ENCODE measurements at places on chromosomes 13 and 19.

DNA sequence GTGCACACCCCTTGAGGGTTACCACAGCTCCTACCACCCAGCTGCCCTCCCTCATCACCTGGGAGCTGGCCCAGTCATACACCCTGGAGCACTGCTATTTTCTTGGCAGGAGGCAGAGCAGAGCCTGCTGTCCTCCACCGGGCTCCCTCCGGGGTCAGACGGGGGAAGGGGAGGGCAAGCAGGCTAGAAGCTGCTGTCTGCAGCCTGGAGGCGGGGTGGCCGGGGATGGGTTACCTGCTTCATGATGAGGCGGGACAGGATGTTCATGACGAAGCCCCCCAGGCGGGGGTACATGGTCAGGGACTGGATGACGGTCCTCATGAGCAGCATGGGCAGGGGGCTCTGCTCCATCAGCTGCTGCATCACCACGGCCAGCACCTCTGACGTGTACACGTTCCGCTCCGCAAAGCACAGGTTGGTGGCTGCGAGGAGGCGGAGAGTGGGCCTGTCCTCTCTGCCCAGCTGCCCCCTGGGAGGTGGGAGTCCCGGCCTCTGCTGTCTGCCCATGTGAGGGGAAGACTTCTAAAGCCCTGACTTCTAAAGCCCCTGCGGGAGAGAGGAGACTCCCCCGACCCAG is 2.7 kb upstream of the RSPH6A start:
- no peak for DNase-seq

DNA sequence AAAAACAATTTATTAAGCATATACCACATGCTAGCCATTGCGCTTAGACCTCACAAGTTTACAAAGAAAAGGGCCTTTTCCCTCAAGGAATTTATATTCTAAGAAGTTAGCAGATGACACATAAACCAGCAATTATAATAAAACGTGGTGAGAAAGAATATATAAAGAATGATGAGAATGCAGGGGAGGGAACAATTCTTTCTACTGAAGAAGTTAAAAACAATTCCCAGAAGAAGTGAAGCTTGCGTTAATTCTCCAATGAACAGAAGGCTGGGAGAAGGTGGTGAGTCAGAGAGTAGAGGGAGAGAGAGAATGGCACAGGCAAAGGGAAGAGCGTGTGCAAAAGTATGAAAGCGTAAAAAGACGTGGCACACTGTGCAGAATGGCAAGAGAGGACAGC is 69.5 kb upstream of the ZDHHC20 start:
- no peak for DNase-seq

- DNase-seq: no peak
Measured at GRCh38 chr19:2512523-2513431, 36.9 kb downstream of the GADD45B start.

- no peak for DNase-seq
Measured at GRCh38 chr13:112926993-112927392, 42.0 kb upstream of the MCF2L start.

GRCh38 chr13:98664047-98664446 is 87.1 kb upstream of the STK24 start:
- no peak for DNase-seq

DNA sequence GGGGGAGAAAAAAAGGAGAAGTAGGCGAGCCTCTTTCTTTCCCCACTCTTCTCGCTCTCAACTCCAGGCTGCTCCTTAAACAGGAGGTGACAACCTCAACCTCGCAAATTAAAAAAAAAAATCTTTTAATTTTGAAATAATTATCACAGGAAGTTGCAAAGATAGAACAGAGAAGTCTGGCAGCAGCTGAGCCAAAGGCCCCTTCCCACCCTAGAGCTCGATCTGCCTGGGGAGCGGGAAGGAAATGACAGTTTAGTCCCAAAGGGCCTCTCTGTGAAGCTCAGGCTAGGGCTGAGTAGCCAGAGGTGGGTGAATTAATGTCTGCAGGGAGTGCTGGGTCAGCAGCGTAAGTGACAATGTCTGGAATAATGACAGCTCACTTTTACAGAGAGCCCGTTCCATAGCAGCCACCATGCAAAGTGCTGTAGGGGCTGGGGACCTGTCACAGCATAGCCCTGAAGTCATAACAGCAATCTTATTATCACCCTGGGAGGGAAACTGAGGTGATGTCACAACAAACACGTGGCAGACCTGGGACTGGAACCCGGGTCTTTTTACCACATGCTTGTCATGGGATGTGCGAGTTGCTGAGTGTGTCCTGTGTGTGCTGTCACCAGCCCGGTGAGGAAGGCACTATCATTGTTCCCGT is 8.8 kb upstream of the CD22 start:
- no peak for DNase-seq

DNA sequence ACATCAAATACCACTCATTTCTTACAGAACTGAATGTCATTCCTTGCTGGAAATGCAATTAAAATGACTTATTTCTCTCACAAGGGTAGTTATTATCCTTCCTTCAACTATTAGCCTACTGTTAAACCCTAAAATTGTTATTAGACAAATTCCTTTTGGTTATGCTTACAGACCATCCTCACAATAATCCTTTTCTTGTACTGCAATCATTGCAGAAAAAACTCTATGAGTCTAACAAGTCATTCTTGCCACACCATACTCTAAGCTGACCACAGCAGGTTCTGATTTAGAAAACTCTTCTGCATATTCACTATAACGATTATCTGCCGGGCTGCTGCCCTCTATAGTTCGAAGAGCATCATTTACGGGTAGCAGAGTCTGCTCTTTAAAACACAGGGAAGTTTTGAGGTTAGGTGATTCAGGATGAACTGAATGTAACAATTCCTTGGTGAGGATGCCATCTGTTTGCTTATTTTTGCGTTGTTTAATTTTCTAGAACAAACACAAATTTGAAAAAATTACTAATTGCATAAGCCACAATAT is 38.2 kb downstream of the MTMR6 start:
- DNase-seq: no peak

- DNase-seq: no peak
Measured at GRCh38 chr19:1222394-1222793, 15.4 kb downstream of the CBARP start.

DNA sequence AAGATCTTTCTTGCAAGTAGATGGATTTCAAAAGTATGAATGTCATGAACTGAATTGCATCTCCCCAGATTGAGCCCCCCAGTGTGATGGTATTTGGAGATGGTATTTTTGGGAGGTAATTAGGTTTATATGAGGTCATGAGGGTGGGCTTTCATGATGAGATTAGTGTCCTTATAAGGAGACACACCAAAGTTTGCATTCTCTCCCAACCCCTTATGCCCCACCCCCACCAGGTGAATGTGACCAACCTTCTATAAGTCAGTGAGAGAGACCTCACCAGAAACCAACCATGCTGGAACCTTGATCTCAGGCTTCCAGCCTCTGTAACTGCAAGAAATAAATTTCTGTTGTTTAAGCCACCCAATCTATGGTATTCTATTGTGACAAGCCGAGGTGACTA is 71.3 kb upstream of the POSTN start:
- DNase-seq: no peak

GRCh38 chr19:12973236-12973635 is 3.9 kb downstream of the DAND5 start:
- DNase-seq: no peak

DNA sequence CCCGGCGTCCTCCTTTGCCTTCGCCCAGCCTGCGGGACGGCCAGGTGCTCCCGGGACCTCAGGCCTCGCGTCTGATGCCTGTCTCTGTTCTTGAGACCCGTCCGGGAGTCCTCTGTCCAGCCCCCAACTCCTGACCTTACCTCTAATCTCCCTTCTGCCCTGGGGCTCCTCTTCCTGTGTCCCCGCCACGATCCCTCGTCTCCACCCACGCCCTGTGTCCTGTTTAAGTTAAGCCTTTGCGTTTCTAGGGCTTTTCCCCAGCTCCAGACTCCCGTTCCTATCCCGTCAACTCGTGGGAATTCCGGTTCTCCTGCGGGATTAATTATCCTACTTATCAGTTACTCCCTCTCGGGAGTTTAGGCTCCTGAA is 686 bp downstream of the LENG8 start:
- DNase-seq: no peak

DNA sequence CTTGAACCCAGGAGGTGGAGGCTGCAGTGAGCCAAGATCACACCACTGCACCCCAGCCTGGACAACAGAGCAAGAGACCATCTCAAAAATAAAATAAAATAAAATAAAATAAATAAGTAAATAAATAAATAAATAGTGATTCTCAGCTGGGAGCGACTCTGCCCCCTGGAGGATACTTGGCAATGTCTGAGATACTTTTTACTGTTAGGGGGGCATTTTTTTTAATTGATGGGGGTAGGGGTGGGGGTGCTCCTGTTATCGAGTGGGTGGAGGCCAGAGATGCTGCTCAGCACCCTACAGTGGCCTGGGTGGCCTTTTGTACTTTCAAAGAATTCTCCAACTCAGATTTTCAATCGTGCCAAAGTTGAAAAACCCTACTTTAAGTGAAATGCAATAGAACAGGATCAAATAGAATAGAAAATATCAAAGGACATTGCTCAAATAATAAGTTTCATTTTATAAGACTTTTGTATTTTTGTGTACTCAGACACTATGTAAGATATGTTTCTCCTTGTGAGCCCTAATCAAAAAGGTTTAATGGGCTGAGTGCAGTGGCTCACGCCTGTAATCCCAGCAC is 7.1 kb upstream of the CLPP start:
- DNase-seq: no peak

GRCh38 chr13:60019119-60019993 is 144.4 kb downstream of the DIAPH3 start:
- DNase-seq: no peak

DNA sequence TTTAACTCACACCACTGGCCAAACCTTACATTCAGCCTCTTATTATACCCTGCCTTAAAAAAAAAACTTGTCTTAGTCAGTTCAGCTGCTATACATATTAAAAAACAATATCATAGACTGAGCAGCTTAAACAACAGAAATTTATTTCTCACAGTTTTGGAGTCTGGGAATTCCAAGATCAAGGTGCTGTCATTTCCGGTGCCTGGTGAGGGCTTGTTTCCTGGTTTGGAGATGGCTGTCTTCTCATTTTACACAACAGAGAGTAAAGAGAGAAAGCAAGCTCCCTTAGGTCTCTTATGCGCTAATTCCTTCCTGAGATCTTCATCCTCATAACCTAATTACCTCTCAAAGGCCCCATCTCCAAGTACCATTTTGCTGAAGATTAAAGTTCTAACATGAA is 769.2 kb downstream of the DIAPH3 start:
- no peak for DNase-seq

DNA sequence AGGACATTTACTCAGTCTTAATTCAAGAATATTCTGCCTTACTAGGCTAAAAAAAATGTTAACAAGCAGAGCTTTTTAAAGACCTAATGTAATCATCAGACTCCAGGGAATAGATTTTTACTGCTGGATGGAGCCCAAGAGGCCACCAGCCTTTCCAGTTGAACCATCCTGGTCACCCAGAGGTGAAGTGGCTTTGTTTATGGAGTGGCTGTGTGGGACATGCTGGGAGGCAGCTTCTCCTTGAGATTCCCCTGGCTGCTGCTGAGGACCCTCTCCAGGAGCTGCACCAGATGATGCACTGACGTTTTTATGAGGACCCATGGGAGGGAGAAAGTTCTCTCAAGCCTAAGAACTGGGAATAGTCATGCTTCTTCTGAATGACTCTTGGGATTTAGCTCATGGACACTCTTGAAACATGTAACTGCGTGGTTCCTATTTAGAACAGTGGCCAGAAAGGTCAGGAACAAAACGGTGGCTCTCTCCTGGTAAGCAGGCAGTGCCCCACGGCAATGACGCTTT is 205.9 kb upstream of the MIR17HG start:
- no peak for DNase-seq

DNA sequence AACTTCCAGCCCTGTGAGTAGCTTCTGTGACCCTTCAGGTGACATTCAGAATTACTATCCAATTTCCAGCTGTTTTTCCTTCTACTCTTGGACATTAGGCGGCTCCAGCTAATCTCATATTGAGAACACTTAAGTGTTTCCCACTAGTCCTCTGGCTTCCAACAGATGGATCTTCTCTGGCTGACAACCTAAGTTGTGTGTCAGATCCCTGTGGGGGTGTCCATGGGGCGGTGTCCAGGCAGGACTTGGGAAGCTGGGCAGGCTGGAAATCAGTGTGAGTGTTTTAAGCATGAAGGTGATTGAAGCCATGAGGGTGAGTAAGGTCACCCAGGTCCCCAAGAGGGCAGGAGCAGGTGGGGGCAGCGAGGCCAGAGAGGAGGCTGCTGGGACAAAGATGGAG is 10.1 kb downstream of the CNOT3 start:
- no peak for DNase-seq

DNA sequence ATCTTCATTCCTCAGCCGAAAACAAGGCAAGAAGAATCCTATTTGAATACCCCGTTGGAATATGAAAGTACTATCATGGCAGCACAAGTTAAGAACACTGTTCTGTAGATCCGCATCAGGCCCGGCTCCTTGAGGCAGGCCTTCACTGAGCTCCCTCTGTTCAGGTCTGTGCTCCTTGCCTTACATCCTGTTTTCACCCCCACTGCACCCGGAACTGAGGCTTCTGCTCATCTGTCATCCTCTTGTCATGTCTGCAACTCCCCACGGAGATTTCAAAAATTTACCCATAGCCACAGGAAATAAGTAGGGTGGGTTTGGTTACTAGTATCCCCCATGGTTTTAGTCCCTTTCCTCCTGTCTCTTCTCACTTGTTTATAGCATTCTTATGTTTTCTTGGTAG is 861.9 kb downstream of the GPC5 start:
- DNase-seq: no peak

DNA sequence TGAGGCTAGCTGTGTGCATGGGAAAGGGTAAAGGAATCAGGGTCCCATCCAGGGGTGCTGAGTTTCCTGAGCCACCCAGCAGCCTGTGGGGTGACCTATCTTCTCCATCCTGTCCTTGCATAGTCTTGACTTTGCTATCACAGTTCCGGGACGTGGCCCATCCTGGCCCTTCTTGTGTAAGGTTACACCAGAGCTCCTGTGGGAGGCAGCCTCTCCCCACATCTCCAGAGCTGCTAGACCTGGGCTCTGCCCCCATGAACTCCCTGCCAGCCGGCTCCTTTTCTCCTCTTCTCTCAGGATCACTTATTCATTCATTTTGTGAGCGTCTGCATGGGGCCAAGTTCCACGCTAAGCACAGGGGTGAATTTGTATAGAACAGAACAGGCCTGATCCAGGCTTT is 238.9 kb downstream of the TSHZ3 start:
- DNase-seq: no peak

- no peak for DNase-seq
Measured at GRCh38 chr13:49319551-49319950, 71.8 kb downstream of the CDADC1 start.

GRCh38 chr13:100535426-100536135 is 53.0 kb downstream of the GGACT start:
- no peak for DNase-seq

DNA sequence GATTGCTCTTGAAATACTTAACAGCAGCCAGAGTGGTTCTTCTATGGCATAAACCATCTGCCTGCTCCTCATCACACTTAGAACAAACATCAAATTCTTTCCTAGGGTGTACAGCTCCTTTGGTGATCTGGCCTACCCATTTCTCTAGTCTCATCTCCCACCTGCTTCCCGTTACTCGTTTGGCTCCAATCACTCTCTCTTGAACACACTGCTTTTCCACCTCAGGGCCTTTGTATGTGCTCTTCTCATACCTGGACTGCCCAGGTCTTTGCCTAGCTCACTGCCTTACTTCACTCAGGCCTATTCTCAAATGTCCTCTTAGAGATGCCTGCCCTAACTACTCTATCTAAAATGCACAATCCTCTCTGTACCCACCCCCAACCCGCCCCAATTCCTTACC is 100.5 kb downstream of the KCNRG start:
- DNase-seq: no peak
